ENCODE measurements at places on chromosomes 3 and 15.

DNA sequence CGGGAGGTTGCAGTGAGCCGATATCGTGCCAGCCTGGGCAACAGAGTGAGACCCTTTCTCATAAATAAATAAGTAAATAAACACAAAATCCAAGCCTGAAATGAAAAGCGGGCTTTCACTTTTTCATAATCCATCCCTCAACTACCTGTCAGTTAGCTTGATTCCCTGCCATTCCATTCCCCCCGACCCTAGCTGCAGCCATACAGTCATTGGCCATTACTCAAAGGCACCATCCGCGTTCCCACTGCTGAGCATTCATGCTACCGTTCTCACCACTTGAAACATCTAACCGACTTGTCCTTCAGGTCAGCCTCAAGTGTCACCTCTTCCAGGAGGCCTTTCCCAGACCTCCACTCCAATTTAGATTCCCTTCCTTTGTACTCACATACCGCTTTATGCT is 1.1 kb upstream of the PARL start:
- no peak for DNase-seq

GRCh38 chr3:150925751-150926201 is 20.5 kb upstream of the MINDY4B start:
- peak; percentile 4 for DNase-seq

GRCh38 chr3:123401836-123402530 is 46.9 kb downstream of the ADCY5 start:
- DNase-seq, result no peak

- no peak for DNase-seq
These were observed 80.9 kb downstream of the TNIK start for GRCh38 chr3:171379281-171379680.

- no peak for DNase-seq
These were observed 7.5 kb downstream of the HDGFL3 start for GRCh38 chr15:83200162-83200561.

DNA sequence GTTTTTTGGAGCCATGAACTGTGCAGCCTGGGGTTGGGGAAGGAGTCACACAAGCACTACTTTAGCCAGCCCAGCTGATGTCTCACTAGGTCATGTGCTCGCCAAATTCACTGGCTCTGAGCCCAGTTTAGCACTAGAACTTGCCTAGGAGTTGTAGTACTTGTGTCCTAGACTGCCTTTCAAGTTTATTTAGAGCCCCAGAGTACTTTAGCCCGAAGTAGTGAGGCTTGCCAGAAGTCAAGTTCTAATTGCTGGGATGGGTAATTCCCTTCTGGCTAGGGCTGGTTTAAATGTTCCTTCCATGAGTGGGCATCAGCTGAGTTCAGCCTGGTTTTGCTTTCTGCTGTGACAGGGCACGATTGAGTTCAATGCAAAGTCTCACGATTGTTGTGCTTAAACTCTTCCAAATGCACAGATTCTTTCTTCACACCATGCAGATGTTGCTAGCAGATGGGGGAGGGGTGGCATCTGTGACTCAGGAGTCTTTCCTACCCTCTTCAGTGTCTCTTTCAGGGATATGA is 228.2 kb upstream of the ZPLD1 start:
- no peak for DNase-seq

- no peak for DNase-seq
These were observed 202.6 kb downstream of the VGLL3 start for GRCh38 chr3:86788371-86788770.

DNA sequence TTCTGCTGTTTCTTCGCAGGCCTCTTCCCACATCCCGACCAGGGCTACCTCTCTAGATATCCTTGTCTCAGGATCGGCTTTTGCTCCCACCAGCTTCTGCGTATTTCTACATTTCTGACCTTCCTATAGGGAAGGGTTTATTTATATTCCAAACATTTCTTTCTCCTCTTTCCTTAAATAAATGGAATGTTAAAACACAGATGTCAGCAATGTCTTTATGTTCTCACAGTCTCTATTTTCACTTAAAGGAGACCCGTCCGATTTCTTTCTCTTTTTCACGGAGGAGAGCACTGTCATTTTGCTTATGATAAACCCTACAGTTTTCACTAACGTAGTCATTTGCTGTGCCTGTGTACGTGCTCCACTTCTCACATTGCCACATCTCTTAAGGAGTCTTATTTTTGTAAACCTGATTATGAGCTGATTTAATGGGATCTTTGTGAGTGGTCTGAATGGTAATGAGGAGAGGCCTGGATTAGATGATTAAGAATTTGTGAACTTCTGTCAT is 630 bp downstream of the KIF15 start:
- no peak for DNase-seq

Data from NK-92 treated with Interleukin-12 subunit alpha and Interleukin-12 subunit beta, amount 100 ng/mL, for 24 hours (cell line).